ENCODE measurements at places on chromosomes 11 and 22. TPM values are rescaled to one million over a fixed set of nuclear protein-coding genes. Genes with fewer than 3 reads are reported as not detected.
A peak's percentile ranks its signal among the peaks of the same experiment; 100 is the strongest.

Gene TPBGL
- not detected for total RNA-seq

Gene CCDC15
- total RNA-seq = 2.3 TPM

Gene NFAM1
- total RNA-seq = not detected

Gene TNNT3
- not detected for total RNA-seq

DNA sequence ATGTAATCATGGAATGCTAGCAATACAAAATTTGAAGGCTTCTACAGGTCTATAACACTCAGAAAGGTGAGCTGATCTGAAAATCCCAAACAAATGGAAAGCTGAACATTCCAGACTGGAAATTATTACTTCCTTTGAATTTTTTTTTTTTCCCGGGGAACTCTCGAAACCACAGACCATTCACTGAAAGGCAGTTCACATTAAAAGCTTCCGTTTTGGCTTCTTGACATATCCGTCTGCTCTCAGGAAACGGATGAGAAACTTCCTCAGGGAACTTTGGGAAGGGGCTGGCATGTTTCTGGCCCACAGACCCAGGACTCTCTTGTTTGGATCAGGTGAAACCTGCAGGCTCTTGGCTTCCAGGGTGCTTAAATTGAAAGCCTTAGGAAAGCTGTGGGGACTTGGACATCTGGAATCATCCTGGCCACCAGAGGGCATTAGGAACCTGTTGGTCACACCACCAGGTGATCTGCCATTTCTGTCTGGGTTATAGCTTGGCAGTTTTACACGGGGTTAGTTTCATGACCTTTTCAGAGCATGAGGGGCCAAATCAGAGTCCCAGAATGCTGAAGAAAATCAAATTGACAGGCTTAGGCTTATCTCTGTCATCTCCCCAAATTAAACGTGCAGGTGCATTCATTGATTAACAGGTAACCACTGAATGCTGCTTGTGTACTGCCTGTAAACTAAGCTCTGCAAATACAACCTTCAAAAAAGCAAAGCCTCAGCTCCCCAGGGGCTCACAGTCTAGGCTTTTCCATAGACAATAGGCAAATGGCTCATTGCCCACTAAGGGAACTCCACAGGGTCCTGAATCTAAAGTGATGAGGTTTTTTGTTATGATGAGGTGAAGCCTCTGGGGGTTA, 22.7 kb upstream of the GRAMD1B start:
- DNase-seq = peak; percentile 78

- no peak for DNase-seq
Measured at GRCh38 chr22:46327691-46328465, 7.6 kb upstream of the TRMU start.

DNA sequence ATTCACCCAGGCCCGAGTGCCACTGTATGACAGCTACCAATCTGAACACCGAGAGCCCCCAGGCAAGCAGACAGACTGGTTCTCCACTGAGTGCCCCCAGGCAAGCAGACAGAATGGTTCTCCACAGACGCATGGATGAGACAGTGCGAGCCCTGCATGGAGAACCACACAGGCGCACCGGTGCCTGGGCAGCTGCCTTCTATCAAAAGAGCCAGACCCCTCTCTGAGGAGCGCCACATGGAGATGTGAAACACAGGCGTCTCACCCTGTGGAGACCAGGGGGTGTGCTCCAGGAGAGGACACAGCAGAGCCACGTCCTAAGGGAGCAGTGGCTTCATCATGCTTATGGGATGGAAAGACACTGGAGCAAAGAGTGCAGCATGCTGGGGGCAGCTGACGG, 94.5 kb upstream of the BID start:
- DNase-seq = no peak

DNA sequence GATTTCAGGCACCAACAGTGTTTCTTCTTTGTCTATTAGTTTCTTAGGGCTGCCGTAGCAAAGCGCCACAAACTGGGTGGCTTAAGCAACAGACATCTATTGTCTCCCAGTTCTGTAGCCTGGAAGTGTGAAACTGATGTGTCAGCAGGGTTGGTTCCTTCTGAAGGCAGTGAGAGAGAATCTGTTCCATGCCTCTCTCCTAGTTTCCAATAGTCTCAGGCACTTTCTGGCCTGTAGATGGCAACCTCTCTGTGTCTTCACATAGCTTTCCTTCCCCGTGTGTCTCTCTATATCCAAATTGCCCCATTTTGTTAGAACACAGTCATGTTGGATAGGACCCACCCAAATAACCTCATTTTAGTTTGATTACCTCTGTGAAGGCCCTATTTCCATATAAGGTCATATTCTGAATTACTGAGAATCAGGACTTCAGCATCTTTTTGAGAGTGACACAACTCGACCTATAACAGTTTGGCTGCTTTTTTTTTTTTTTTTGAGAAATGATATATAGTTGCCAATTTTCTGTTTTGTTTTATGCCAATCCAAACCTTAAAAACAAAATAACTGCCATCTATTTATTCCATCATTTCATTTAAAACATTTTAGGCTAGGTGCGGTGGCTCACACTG, 108.2 kb downstream of the SLC36A4 start:
- peak; percentile 72 for DNase-seq

GRCh38 chr11:93849751-93850593, 446 bp downstream of the VSTM5 start:
- DNase-seq = no peak

GRCh38 chr22:25770333-25770732, 28.3 kb downstream of the MYO18B start:
- no peak for DNase-seq

GRCh38 chr11:35163702-35164496, 24.9 kb downstream of the CD44 start:
- no peak for DNase-seq

DNA sequence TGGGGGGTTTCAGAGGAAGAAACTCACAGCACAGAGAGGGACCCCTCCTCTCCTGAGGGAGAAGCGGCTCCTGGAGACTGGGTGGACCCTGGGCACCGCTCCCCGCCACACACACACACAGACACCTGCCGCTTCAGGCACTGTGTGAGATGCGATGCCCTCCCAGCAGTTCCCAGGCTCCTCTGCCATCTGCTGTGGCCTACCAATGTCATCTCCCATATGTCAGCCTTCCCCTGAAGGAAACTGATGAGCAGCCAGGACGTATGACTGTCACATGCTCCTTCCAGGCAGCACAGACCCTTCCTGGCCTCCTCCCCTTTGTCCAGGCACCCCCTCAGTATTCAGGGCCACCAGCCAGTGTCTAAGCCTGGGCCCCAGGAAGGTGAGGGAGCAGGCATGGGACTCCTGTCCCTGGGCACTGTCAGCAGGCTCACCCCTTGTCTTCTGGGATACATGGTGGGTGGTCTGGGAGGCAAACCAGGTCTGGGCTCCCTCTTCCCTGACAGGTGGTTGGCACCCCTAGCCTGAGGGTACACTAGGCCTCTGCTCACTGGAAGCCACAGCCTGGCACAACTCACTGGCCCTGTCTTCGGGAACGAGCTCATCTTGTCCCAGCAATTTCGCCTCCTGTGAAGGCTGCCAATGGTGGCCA, 11.8 kb upstream of the BCR start:
- DNase-seq = no peak

DNA sequence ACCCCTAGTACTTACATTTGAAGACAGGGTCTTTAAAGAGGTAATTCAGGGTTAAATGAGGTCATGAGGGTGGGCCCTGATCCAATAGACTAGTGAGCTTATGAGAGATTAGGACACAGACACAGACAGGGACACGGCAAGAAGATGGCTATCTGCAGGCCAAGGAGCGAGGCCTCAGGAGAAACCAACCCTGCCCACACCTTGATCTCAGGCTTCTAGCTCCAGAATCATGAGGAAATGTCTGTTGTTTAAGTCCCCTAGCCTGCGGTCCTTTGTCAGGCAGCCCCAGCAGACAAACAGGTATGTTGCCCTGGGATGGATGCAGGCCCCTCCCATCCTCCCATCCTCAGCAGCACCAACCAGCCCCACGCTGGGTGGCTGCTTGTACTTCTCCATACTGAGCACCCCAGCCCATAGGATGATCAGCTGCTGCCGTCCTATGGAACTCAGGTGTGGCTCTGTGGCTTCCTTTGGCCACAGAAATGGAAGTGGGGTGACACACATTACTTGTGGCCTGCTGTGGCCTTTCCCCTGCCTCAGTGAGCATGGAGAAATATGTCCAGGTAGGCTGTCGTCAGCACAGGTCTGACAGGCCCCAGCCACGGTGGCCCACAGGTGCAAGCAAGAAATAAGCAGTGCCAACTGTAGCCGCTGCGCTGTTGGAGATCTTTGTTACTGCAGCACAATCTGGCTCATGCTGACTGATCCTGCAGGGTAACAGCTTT, 7.9 kb downstream of the GNB1L start:
- DNase-seq = no peak

GRCh38 chr11:128827191-128827893, 39.8 kb downstream of the KCNJ1 start:
- DNase-seq = no peak

- no peak for DNase-seq
Measured at GRCh38 chr11:126992065-126992803, 8.3 kb downstream of the KIRREL3 start.

DNA sequence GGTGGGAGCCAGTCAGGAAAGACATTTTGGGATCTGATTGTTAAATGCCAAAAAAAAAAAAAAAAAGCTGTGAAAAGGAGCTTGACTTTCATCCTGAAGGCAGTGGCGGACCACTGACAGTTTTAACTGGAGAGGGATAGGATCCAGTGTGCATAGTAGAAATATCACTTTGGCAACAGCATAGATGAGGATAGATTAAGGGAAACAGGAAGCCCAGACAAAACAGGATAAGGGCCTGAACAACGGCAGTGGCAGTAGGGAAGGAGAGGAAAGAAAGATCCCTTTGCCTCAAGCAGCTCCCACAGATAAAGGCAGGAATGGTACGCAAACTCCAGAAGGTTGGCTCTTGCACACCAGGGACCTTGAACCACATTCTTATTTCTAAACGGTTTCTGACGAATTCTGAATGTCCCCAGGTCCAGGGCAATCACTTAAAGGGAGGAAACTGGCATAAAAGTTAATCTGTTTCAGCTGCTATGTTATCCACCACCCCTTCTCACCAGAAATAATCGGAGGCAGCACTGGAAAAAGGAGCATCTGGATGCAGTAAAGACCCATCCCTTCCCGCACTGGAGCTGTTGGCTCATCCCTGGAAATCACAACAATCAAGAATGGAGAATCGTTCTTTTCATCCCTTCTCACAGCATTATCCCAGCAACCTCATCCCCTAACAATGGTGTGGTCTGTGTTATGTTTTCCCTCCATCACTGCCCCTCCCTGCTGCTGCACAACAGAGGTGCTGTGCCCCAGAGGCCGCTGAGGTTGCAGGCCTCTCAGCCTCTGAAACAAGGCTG, 99.1 kb downstream of the GAB2 start:
- DNase-seq = no peak

DNA sequence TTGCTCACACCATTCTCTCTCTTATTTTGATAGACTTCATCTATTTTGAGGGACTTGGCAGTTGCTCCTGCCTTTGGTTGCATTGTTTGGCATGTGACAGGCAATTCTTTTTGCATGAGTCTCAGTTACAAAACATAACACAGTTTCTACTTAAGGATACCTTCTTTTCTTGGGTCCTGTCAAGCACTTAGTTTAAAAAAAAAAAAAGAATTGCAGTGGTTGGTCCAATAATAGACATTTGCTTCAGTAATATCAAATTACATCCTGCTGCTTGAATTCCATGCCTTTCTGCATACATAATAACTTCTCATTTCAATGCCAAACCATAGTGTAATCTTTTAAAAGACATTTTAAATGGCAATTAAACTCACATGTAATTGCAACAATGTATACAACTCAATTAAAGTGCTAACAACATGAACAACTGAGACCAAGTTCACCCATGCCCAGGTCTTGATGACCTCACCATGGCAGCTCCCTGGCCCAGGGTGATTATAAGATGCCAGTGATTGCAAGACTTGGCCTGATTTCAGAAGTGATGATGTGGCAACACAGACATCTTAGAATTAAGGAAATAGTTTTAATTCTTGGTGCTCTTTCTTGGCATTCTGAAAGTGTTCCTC, 32.2 kb upstream of the PLET1 start:
- peak; percentile 38 for DNase-seq

- no peak for DNase-seq
Measured at GRCh38 chr11:1228921-1229451, 6.1 kb downstream of the MUC5B start.

GRCh38 chr11:65774525-65775306, 6.1 kb downstream of the AP5B1 start:
- no peak for DNase-seq

- DNase-seq = no peak
Measured at GRCh38 chr11:7512525-7513233, 1.1 kb upstream of the PPFIBP2 start.

DNA sequence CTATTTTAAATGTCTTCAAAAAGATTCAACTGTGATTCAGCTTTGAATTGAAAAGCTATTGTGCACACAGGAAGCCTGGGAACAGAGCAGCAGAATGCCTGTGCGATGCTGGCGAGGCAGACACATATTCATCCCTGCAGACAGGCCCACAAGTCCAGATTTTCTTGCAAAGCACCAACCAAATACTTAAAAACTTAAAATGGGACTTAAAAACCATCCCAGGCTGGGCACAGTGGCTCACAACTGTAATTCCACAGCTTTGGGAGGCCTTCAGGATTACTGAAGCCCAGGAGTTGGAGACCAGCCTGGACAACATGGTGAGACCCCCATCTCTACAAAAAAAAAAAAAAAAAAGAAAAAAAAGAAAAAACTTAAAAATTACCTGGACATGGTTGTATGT, 122.6 kb upstream of the SERPIND1 start:
- no peak for DNase-seq

Measured in NCI-H460 (cell line).